ENCODE measurements at places on chromosomes 16 and 17.

DNA sequence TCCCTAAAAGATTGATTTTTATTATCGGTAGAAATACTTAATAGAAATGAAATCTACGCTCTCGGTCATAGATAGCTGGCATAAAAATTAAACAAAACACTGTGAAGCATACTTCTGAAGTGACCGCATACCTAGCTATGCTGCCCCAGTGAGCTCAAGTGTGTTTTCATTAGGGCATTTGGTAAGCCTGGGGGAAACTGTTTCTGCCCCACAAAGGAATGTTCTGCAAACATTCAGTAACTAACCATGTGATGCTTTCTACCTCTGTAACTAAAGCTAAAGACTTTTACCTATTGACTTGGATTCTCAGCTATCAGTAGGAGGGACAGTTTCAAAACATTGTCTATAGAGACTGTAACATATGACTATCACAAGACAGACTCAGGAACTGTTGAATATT is 93.5 kb upstream of the HSBP1 start:
- no peak for DNase-seq

DNA sequence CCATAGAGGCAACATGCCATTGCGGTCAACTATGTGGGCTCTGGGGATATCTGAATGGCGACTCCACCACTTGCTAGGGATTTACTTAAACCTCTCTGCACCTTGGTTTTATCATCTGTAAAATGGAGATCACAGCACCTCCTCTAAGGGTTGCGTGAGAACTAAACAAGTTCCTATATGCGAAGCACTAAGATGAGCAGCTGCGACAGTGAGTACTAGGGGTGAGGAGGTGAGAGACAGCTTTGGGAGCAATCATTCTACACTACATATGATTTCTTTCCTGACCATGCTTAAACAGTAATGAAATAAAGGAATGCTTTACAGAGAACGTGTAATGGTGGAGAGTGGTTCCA is 61.4 kb downstream of the CREBBP start:
- DNase-seq: no peak

DNA sequence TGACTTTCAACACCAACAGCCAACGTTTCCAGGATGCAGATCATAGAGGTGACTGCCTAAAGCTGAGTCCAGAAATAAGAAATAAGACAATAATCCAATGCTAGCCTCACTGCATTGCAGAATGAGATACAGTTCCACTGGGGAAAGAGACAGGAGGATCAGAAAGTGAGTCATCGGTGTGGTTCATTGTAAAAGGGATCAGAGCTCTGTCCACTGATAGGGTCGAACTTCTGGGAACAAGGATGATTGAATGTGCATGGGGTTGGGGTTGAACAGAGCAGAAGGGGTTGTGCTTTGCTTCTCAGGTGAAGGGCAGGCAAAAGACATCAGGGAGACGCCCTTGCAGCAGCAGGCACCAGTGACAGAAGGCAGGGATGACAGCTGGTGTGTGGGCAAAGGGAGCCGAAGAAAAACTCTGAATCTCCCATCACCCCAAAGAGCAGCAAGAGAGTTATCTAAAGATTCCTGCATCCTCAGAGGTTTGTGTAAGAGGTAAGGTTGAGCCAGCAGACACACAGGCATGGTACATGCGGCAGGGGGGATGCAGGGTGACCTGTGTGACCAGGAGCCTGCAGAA is 16.4 kb downstream of the CLEC10A start:
- no peak for DNase-seq

GRCh38 chr17:7081341-7082062 is 1.5 kb upstream of the CLEC10A start:
- DNase-seq: no peak

DNA sequence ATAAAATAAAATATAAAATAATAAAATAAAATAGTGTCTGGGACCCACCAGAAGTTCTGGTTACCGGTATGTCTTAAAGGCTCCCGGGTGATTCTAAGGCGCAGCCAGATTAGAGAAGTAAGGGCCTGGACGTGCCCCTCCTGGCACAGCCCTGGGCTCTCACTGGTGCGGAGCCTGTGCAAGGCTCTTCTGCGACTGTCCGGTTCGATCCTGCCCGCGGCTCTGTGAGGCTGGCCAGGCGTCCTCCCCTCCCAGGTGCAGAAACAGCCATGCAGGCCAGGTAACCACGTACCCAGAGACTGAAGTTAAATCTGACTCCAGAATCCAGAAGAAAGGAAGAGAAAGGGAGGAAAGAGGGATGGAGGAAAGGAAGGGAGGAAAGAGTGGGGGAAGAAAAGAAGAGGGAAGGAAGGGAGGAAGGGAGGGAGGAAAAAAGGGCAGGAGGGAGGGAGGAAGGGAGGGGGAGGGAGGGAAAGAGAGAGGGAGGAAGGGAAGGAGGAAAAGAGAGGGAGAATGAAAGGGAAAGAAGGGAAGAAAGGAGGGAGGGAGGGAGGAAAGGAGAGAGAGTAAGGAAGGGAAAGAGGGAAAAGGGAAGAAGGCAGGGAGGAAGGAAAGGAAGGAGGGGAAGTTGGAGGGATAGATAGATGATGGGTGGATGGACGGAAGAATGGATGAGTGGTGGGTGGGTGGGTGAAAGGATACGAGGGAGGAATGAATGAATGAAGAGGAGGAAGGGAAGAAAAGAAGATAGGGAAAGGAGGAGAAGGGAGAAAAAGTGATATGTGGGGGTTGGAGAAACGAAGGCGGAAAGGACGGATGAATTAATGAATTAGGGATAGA is 42.3 kb downstream of the C16orf82 start:
- no peak for DNase-seq

GRCh38 chr17:28078341-28079229 is 36.1 kb downstream of the NLK start:
- DNase-seq: no peak

- no peak for DNase-seq
These were observed 2.7 kb upstream of the ZG16B start for GRCh38 chr16:2827374-2827791.

- DNase-seq: no peak
These were observed 15.8 kb downstream of the TEKT1 start for GRCh38 chr17:6815775-6816174.

DNA sequence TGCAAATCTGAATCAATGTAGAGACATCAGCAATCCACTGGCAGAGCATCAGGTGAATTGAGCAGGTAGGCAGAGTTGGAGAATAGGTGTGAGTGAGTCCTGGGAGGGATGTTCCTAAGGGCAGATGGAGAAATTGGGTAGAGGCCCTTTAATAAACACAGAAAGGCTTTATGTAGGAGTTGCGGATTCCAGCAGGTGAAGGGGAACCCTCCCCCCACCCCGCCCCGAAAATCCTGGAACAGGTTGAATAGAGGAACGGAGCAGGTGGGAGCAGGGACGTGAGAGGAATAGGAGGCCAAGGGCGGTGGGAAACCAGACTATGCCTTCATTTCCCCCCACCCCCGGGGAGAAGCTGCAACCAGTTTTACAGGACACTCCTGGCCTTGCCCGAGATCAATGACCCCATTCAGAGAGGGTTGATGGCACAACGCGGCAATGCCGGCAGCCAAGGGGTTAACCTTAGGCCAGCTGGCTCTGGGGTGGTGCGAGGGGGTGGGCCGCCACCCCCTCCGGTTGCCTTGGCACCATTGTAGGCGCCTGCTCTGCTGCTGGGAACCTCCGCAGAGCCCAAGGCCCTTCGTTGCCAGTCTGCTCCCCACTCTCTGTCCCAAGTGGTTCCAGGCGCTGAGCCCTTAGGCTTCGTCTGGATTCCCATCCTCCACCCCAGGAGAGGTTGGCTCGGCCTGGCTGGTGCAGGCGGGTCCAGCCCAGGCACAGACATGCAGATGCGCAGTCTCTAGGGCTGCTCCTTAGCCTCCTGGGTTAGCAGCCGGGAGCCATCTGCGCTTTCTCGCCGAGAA is 814 bp upstream of the RUNDC3A start:
- no peak for DNase-seq

GRCh38 chr17:1621273-1621954 is 7.2 kb downstream of the SLC43A2 start:
- DNase-seq: no peak

DNA sequence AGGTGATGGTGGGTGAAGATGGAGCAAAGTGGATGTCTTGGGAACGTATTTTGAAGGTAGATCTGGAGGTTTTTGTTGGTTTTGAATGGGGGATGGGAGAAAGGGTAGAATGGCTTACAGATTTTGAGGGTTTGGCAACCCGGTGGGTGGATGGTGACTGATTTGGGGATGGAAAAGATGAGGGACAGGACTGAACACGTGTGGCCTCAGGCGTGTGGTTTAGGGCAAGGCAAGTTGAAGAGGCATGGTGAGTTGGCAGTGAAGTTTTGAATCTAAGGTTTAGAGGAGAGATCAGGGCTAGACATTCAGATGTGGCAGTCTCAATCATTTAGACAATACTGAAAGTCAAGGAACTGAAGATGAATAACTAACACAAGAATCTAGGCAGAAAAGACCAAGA is 5.0 kb upstream of the DCTPP1 start:
- DNase-seq: no peak

- DNase-seq: no peak
These were observed 25.1 kb upstream of the MMP2 start for GRCh38 chr16:55453909-55454308.

- no peak for DNase-seq
These were observed 36.9 kb downstream of the CMTM3 start for GRCh38 chr16:66641387-66641786.

- DNase-seq: no peak
These were observed 17.6 kb downstream of the CPPED1 start for GRCh38 chr16:12786081-12786480.

DNA sequence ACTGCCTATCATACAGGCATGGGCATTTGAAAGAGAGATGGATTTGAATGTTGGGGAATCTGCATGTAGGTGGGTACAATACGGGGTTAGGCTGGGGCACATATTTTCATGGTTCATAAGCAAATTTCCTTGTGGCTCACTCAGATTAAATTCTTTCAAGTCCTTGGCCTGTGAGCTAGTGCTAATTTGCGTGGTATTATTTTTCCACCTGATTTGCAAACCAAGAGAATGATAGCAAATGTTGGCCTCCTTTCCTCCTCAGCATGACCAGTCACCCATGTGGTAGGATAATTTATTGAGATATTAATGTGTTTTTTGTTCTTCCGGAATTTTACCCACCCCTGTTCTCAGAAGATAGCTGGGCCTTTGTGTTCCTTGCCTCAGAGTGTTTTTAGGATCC is 22.9 kb downstream of the FAM20A start:
- DNase-seq: no peak

GRCh38 chr17:18037486-18037885 is 1.5 kb downstream of the ATPAF2 start:
- DNase-seq: no peak

- DNase-seq: no peak
These were observed 13.3 kb downstream of the GPT2 start for GRCh38 chr16:46897471-46897870.

- no peak for DNase-seq
These were observed 25.5 kb downstream of the GPR142 start for GRCh38 chr17:74392848-74393247.

GRCh38 chr16:88298181-88298832 is 84.5 kb upstream of the ZNF469 start:
- no peak for DNase-seq

- no peak for DNase-seq
These were observed 396 bp downstream of the NFE2L1 start for GRCh38 chr17:48048384-48049126.

- no peak for DNase-seq
These were observed 5.8 kb downstream of the CBX8 start for GRCh38 chr17:79790805-79791734.

- DNase-seq: no peak
These were observed 23.6 kb downstream of the CA4 start for GRCh38 chr17:60173304-60173819.

DNA sequence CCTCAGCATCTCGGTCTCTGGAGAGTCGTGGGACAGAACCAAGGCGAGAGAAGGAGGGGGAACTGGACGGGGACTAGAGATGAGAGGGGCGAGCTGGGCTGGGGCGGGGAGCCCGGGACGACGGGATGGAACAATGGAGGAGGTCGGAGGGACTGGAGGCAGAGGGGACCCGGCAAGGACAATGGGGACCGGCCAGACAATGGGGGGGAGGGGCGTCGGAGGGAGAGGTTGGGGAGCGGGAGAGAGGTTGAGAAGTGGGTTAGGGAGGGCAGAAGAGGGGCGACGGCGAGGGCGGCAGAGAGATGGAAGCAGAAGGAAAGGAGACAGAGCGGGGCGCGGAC is 719 bp downstream of the NGFR start:
- no peak for DNase-seq

DNA sequence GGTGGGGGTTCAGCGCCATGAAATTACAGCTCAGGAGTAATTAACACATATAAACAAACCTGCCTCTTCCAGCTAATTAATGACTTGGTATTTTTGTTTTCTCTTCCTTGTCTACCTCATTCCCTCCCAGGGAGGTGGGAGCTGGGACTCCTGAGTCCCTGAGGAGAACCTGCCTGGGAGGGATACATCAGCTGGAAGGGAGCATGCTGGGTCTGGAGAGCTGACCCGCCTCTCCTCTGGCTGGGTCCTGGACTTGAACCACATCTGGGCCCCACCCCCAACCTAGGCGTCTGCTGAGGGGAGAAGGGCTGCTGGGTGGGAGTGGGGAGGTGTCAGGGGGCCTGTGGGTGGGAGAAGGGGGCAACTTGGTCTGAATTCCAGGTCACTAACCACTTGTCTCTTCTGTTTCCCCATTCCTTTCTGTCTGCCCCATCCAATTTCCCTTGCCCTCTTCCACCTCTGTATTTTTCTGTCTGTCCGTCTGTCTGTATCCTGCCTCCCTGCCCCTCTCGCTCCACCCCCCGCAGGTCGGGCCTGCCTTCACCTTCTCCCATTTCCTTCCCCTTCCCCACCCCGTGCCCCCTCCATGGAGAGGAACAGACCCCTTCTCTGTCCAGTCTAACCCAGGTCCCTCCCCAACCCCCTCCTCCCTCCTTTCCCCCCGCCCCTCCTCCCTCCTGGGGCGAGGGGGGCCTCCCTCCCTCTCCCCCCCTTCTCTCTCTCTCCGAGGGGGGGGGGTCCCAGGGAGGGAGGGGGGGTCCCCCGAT is at the start of gene NLGN2:
NLGN2 (plus strand) TSS at position 361 of the 767 bp plus-strand sequence. CDS start 411 bp downstream, outside the sequence.
- DNase-seq: no peak

Measured in stimulated activated CD8-positive, alpha-beta memory T cell treated with anti-CD3 and anti-CD28 coated beads, Interleukin-12 subunit alpha, Interleukin-12 subunit beta, amount 100 ng/mL, for 4 hours (primary cell).